Activated CD4-positive, alpha-beta T cell treated with anti-CD3 and anti-CD28 coated beads for 48 hours (primary cell): ENCODE measurements at places on chromosomes 7 and 10.

DNA sequence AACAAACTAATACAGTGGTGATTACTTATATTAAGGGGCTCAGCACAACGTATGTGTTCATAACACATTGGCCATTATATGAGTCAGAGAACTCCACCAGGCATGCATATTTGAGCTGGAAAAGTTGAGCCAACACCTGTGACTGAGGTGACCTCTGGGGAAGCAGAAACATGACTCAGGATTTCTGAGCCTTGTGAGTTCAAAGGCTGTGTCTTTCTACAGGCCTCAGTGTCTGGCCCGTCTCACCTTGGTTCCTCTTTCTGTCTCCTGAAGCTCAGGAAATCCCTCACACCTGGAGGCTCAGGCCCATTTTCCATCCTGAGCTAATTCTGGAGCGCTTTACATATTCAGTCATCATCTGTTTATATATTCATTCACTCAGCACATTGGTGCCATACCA, 230.9 kb upstream of the AGK start:
- DNase-seq, result no peak

DNA sequence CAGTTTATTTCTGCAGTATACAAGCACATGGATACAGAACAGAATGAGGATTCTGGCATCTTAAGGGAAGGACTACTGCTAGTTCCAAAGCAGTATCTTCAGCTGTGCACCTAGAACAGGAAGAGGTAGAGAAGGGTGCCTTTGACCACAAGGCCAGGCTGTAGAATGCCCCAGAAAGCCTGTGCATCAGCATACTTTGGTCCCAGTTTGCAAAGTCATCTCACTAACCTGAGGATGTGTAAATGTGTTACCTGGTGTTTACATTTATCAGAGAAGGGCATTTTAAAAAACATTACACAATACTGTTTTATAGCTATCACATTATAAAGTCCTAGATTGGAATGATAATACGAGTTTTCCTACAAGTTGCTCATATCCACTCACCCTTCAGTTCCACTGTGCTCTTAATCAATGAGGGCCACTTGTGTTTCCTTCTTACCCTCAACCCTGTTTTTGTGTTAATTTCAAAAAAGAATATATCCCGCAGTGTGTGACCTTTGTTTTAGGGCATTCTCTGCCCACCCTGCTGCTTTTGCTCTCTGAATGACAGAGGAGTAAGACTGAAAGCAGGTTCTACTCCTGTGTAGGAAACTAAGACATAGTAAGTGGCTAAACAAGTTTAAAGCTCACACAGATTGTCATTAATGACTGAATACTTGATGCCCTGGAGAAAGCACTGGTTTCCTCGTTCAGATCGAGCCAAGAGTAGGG, 3.4 kb downstream of the SLC35G1 start:
- DNase-seq, result no peak

- DNase-seq, result no peak
Observed at GRCh38 chr7:12391922-12392615, 11.6 kb downstream of the VWDE start.

GRCh38 chr10:31756101-31756728, 172.4 kb downstream of the ARHGAP12 start:
- DNase-seq, result no peak

GRCh38 chr10:128860574-128860973, 606.5 kb upstream of the MGMT start:
- no peak for DNase-seq

GRCh38 chr7:153698046-153698445, 354.2 kb upstream of the DPP6 start:
- no peak for DNase-seq

- no peak for DNase-seq
Observed at GRCh38 chr7:147516391-147516790, 1074.2 kb upstream of the C7orf33 start.

- no peak for DNase-seq
Observed at GRCh38 chr7:7032221-7032620, 150.1 kb upstream of the C1GALT1 start.

DNA sequence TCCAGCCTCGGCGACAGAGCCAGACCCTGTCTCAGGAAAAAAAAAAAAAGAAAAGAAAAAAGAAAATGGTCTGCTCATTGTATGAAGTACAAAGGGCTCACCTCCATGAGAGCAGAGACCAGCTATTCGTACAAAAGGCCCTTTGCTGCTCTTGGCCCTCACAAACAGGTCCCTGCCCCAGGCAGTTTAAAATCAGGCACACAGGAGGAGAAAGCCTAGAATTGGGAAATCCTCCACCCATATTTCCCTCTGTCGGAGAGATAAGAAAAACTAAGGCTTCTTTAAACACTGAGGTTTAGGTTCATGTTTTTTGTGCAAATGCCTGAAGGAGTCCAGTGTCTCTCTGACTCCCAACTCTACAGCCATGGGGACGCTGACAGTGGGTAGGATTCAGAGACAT, 15.1 kb downstream of the GNA12 start:
- no peak for DNase-seq

DNA sequence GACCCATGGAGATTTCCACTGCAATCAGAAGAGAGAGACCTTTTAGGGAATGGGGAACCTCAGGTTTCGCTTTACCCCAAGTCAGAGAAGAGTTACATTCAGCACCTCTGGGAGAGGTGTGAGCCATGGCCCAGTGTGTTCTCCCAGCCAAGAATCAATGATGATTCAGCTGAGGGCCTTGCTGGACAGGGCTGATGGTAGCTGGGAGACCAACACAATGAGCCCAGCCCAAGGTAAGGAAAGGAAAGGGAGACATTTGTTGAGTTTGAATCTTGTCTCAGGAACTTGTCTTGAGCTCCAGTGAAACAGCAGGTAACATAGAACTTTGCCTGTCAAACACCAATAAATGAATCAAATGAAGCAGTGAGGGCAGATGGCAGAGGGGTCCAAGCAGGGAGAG, 14.0 kb upstream of the PPIA start:
- DNase-seq, result no peak

GRCh38 chr7:24199978-24200377, 84.0 kb upstream of the NPY start:
- DNase-seq, result no peak

DNA sequence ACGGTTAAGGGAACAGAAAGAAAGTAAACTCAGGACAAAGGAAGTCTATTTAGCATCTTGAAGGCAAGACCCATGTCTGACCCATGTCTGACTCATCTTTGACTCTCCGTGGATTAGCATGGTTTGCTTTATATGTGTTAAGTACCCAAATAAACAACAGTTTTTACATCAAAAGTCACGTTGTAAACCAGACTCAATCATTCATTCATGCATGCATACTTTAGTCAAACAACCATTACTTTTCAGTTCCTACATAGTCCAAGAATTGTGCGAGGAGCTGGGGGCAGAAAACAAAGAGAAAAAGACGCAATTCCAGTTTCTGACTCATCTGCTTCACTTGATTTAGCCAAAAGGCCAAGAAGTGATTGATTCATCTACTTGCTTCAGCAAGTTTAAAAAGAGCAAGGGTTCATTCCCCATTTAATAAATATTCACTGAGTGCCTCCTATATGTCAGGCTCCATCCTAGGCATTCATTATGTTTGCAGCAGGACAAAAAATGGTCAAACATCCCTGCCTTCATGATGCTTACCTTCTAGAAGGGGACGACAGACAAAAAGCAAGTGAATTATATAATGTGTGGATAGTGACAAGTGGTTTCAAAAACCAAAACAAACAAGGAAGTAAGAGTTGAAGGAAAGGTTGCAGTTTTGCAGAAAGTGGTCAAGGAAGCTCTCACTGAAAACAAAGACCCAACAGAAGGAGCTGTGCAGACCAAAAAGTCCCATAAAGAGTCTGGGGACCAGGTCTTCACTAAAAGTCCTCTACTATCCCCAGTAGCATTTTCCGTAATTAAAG, 116.2 kb downstream of the FAM107B start:
- no peak for DNase-seq

DNA sequence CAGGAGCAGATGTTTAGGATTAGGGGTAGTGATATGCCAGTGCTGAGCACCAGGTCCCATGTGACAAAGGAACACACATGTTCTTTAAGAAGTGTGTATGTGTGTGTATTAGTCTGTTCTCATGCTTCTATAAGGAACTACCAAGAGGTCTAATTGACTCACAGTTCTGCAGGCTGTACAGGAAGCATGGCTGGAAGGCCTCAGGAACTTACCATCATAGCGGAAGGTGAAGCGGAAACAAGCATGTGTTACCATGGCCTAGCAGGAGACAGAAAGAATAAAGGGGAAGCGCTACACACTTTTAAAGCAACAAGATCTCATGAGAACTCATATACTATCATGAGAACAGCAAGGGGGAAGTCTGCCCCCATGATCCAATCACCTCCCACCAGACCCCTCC, 22.8 kb upstream of the PDZD8 start:
- DNase-seq, result no peak
